ENCODE measurements at places on chromosomes 1 and 21.
A peak's percentile ranks its signal among the peaks of the same experiment; 100 is the strongest.

GRCh38 chr1:9726905-9727595 lies 75.5 kb downstream of the PIK3CD start:
- no peak for DNase-seq

DNA sequence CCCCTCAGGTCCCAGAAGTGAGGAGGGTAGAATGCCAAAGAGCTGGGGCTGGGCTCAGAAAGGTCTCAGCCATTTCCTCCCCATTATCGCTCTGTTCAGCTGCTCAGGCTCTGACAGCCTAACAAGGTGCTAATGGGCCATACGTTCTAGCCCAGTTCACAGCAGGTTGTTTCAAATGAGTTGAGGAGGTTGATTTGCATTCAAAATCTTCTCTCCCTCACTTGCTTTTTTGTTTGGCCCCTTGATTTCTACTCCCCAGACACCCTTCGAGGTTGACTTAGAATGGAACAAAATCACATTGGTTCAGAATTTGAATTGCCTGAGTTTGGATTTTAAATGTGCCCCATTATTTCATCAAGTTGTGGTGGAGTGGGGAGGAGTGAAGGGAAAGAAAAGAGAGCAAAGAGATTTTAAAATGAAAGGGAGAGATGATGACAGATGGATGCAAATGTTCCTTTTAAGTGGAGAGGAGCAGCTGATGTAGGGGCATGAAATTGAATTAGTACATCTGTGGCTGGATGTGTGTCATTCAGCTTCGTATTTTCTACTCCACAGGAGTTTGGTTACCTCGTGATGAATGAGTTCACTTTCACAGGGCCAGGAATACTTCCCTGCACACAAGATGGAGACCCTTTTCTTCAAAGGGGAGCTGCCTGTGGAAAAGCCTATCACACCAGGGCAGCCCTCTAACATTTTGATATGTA lies 425.8 kb upstream of the CAMK1G start:
- no peak for DNase-seq

DNA sequence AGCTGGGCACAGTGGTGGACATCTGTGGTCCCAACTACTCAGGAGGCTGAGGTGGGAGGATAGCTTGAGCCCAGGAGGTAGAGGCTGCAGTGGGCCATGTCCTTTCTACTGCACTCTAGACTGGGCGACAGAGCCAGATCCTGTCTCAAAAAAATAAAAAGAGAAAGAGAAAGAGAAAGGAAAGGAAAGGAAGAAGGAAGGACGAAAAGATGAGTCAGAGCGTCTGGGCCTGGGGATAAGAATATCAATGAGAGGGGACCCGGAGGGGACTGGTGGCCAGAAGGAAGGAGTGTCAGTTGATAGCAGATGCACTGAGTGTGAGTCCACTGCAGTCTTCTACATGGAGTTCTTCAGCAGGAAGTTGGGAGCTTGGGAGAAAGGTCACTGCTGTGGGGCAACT lies 75.6 kb downstream of the SYT6 start:
- DNase-seq = no peak

GRCh38 chr1:238487931-238488330 lies 597.2 kb upstream of the ZP4 start:
- no peak for DNase-seq

DNA sequence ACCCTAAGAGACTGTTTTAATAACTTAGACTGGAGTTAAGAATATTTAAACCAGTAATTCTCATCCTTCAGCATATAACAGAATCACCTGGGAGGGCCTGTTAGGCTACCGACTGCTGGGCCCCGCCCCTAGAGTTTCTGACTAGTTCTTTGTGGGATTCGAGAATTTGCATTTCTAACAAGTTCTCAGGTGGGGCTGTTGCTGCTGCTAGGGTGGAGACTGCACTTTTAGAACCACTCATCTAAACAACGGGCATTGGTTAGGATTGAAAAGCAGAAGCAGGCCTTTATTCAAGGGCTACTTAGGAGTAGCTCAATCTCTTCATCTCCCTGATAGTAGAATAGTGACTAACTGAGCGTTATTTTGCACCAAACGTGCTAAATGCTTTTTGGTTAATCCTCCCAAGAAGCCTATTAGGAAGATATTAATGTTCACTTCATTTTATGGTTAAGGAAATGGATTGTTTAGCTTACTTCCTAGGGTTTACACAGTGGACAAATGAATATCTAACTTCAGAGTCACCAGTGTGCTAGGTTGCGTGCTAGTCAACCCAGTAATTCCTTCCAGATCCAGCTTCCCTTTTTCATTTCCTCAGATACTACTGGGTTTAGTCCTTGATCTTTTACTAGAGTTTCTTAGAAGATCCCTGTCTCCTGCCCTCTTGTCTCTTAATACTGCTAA lies 31.1 kb upstream of the UAP1 start:
- DNase-seq = no peak

GRCh38 chr1:25971066-25971810 lies 26.6 kb downstream of the PAFAH2 start:
- DNase-seq = no peak

DNA sequence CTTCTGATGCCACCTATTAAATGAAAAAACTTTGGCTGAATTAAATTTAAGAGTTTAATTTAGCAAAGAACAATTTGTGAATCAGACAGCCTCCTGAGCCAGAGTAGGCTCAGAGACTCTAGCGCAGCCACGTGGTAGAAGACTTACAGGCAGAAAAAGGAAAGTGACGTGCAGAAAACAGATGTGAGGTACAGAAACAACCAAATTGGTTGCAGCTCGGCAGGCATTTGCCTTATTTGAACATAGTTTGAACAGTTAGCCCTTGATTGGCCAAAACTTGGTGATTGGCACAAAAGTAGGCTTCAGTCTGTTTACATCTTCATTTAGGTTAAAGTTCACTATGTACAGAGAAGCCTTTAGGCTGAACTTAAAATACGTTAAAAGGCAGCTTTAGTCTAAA lies 22.9 kb downstream of the TCP10L start:
- peak; percentile 92 for DNase-seq

DNA sequence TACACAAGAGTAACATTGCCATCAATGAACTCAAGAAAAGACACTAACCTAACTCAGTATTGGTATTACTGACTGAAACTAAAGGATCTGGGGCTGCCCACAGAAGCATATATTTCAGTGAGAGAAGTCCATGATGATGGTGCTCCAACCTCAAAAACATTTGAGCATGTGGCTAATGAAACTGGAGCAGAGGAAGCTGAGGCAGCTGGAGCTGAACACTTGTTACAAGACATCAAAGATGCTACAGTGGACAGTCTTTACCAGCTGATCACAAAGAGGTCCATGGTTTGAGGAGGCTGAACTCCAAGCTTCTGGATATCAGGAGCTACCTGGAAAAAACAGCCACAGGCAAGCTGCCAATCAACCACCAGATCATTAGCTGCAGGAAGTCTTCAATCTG lies 42.2 kb upstream of the TTC39A start:
- no peak for DNase-seq

GRCh38 chr1:216640100-216640499 lies 83.1 kb downstream of the ESRRG start:
- no peak for DNase-seq

DNA sequence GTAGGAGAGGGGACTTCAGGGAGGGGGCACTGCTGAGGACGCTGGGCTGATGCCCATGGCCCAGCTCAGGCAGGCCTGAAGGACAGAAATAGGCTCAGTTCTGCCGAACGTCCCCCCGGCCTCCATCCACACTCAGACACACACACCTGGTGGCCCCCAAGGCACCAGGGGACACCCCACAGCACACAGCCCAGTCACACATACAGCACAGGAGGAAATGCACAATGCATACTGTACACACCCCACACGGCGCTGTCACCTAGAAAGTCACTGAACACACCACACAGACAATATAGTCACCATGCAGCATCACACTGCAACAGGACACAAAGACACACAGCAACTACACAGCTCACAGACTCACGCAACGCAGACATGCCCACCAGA lies 562 bp downstream of the SYTL1 start:
- no peak for DNase-seq

GRCh38 chr1:87759421-87760087 lies 430.9 kb downstream of the LMO4 start:
- DNase-seq = no peak

- no peak for DNase-seq
Observed at GRCh38 chr1:111202707-111203623, 2.5 kb upstream of the DENND2D start.

- DNase-seq = no peak
Observed at GRCh38 chr1:243667591-243667990, 182.5 kb downstream of the AKT3 start.

DNA sequence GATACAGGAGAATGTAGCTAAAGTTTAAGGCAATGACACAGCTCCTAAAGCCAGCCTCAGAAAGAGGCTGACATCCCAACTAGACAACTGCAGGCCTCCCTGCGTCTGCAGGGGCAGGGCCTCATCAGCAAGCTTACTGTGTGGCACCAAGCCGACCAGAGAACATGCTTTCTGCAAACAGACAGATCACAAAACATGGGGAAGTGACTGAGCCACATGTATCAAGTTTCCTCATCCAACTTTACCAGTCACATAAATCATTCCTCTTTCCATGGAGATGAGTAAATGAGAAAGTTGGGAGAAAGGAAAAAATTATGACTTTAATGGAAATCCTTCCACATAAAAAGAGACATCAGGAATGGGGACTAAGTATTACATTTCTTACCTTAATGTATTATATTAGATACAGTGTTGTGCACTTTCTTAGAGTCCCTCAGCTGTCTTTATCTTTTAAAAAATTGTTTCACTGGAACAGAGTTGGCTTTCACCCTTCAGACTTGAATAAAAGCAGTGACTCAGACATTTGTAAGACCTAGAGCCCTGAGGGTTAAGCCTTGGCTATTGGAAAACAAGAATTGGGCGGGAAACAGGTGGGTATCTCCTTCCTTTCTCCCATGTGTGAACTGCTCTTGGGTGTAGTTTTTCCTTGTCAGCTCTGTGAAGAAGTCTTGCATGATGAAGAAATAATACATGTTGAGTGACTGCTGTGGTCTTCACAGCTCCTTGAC lies 305.7 kb upstream of the SNX7 start:
- no peak for DNase-seq

DNA sequence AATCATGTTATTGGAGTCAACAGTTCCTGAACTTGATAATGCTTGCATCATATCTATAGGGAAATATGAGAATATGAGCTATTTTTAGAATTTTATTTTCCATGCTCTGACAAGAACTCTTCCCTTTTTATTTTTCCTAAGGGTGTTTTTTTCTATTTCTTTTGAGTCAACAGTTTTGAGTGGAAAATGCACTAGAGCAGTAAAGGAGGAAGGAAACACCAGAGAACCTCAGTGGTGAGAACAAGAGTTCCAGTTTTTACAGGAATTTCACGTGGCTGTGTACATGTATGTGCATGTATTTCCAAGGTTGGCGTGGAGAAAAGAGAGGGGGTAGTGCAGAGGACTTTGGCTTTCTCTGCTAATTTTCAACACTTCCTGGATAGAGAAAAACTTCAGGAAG lies 63.6 kb upstream of the TNFSF18 start:
- no peak for DNase-seq

- no peak for DNase-seq
Observed at GRCh38 chr21:18917622-18918021, 514.0 kb upstream of the TMPRSS15 start.

DNA sequence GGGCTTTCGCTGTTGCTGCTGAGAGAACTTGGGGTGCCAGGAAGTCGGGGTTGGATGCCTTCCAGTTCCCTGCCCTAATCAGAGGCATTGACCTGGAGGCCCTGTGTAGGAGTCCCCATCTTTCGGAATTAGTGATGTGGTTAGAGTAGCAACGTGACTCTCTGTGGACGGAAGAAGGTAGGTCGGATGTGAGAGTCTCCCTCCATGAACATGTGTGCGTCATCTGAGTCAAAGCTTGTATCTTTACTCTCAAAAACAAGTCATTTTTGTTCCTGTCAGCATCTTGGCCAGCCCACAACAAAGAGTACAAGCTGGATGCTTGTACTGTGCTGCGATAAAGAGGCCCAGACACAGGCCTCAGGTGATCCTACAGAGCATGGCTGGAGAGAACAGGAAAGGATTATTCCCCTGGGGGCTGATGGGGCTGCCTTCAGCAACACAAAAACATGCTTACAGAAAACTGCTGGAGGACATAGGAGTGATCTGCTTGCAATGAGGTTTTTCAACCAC lies 31.0 kb upstream of the IL10 start:
- no peak for DNase-seq

DNA sequence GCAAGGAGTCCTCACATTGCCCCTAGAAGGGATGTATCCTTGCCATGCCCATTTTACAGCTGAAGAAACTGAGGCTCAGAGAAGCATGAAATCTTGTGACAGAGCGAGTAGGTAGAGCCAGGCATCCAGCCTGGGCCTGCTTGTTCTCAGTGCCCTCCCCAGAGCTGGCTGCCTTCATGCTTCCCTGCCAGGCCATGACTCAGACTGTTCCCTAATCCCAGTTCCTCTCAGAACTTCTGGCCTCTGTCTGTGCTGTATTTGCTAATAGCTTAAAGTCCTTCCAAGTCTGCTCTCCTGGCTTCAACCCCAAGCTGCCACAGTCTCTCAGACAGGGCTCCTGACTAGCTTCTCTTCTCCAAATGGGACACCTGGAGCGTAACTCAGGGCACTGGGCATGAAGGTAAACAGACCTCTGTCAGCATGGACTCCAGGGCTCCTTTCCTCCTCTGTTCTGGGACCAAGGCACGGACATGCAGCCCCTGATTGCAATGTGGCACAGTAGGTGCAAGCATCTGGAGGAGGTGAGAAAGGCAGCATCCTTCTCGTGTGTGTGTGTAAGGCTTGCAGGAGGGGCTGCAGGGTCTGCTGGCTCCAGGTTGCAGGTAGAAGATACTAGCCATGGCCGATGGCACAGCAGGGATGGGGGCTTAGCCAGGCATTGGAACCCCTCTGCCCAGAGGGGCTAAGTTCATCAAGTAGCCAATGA lies 122.7 kb downstream of the HMGB4 start:
- no peak for DNase-seq

DNA sequence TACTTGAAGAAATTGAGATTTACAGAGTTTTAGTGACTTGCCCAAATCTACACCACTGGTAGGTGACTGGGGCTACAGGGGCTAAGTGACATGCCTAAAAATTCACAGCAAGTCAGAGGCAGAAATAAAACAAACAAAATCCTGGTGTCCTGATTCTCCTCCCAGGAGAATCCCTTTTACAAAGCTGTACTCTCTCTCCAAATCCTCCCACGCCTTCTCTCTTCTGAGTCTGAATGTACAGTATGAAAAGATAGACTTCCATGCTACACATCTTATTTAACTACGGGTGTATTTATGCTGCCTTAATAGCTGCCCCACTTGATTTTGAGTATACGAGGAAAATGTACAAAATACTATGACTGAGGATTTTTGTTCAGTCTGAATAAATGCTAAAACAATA lies 65.4 kb downstream of the SGIP1 start:
- DNase-seq = no peak

- no peak for DNase-seq
Observed at GRCh38 chr1:12643785-12644184, at the start of gene AADACL4. AADACL4 (plus strand) TSS chr1:12644085; CDS start chr1:12644547, 462 bp downstream.

- no peak for DNase-seq
Observed at GRCh38 chr21:41037212-41037611, 130.7 kb upstream of the BACE2 start.

- DNase-seq = no peak
Observed at GRCh38 chr1:179083533-179083932, 1.7 kb downstream of the TOR3A start.

- no peak for DNase-seq
Observed at GRCh38 chr1:209728466-209728865, 23.8 kb downstream of the HSD11B1 start.
